ENCODE measurements at places on chromosomes 12 and 14. TPM values are rescaled to one million over a fixed set of nuclear protein-coding genes. Genes with fewer than 3 reads are reported as not detected.

DNA sequence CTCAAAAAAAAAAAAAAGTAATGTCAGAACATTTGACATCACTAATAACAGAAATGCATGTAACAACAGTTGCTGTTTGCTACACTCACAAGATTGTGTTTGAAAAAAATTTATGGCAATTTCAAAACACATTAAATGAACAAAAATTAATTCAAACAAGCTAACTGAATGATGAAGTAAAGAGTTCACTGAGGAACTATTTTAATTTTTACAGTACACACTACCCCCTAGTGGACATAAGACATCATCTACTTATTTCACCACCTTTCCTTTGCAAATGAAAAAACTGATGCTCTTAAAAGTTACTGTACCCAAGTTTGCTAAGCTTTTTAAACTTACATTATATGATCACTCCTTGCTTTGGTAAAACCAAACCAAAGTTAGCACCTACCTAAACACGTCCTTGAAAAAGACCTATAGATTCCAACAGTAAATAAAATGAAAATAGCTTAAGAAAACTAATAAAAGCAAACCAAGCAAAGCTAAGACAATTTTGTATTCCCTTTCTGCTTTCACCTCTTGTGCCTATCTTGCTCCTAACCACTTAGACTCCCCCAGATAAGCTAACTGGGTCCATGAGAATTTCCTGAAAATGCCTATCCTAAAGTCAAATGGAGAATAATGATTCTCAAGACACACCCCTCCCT, 22.2 kb downstream of the UBE2N start:
- H3K4me3 ChIP-seq, result no peak overlapping the region
- H3K36me3 ChIP-seq, result no peaks in the 10 kb centered on the region
- DNase-seq, result no peak
- H3K27me3 ChIP-seq, result no peaks in the 10 kb centered on the region
- peaks cover 69% of the 10 kb centered on the region for H3K4me1 ChIP-seq

CRIP2 gene
- polyA plus RNA-seq, result 31.5 TPM

ASPG gene
- polyA plus RNA-seq, result not detected

DNA sequence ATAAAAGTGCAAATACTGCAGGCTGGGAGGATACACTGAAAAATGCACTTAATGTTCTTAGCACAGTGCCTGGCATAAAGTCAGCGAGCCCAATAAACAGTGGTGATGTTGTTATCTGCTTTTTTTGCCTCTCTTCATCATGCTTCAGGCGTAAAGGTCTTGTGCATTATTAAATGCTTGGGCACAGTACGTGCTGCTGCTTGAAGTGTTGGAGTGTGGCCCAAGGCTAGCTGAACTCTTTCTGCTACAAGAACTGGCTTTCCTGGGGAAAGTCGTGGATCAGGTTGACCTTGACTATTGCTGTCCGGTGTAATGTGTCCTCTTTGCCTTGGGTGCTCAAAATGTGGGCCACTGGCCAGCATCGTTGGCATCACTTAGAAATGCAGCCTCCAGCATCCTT, 43.0 kb downstream of the SMOC1 start:
- no peak overlapping the region for H3K27ac ChIP-seq
- H3K27me3 ChIP-seq, result no peaks in the 10 kb centered on the region

DNA sequence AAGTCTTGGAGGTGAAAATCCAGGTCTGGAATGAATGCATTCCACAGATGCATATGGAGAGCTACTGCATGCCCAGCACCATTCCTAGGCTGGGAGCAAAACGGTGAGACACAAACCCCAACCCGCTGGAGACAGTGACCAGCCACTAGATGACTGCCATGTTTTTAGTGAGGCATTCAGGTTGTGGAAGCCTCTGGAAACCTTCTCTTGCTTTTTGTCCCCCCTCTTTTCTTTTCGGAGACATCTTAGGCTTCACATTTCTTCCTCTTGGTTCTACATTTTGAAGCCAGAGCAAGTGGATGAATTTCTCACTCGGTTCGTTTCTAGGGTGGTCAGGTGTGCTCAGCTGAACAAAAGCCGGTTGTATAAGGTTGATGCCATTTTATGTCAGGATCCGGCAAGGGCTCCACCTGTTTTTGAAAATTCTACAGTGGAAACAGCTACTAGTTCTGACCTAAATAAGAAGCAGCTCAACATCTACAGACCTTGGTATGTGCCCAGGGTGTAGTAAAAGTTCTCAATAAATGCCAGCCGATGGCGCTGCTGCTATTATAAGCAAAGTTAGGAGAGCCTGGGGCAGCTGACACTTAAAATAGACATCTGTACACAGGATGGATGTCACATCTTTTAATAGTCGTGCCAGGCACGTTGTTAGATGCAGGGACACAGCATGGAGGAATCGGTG, 1.8 kb upstream of the ZNF839 start:
- peak overlapping the region; percentile 36 for H3K27ac ChIP-seq
- peaks cover 39% of the 10 kb centered on the region for H3K4me1 ChIP-seq
- no peaks in the 10 kb centered on the region for H3K27me3 ChIP-seq
- H3K36me3 ChIP-seq, result no peaks in the 10 kb centered on the region
- no peak for DNase-seq

DNA sequence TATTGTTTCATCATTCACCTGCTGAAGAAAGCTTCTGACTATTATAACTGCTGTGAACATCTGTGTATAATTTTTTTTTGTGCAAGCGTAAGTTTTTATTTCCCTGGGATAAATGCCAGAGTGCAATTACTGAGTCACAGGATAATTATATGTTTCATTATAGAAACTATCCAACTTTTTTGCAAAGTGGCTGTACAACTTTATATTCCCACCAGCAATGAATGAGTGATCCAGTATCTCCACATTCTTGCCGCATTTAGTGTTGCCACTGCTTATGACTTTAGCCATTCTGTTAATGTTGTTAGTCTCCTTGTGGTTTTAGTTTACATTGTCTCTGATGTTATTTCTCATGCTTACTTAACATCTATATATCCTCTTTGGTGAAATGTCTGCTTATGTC, 88.1 kb upstream of the CCDC175 start:
- H3K4me1 ChIP-seq, result no peaks in the 10 kb centered on the region
- no peaks in the 10 kb centered on the region for H3K27me3 ChIP-seq
- no peak overlapping the region for H3K4me3 ChIP-seq
- H3K36me3 ChIP-seq, result no peaks in the 10 kb centered on the region
- DNase-seq, result no peak

- peaks cover 97% of the 10 kb centered on the region for H3K4me1 ChIP-seq
- H3K27ac ChIP-seq, result peak overlapping the region; percentile 41
- peak overlapping the region; percentile 56 for H3K4me3 ChIP-seq
- H3K36me3 ChIP-seq, result peaks cover 15% of the 10 kb centered on the region
- H3K27me3 ChIP-seq, result no peaks in the 10 kb centered on the region
- no peak for DNase-seq
Measured at GRCh38 chr14:99234355-99234754, 37.6 kb downstream of the BCL11B start.

MEG3 gene
- polyA plus RNA-seq, result not detected

SPIC gene
- not detected for polyA plus RNA-seq

NGB gene
- not detected for polyA plus RNA-seq

DNA sequence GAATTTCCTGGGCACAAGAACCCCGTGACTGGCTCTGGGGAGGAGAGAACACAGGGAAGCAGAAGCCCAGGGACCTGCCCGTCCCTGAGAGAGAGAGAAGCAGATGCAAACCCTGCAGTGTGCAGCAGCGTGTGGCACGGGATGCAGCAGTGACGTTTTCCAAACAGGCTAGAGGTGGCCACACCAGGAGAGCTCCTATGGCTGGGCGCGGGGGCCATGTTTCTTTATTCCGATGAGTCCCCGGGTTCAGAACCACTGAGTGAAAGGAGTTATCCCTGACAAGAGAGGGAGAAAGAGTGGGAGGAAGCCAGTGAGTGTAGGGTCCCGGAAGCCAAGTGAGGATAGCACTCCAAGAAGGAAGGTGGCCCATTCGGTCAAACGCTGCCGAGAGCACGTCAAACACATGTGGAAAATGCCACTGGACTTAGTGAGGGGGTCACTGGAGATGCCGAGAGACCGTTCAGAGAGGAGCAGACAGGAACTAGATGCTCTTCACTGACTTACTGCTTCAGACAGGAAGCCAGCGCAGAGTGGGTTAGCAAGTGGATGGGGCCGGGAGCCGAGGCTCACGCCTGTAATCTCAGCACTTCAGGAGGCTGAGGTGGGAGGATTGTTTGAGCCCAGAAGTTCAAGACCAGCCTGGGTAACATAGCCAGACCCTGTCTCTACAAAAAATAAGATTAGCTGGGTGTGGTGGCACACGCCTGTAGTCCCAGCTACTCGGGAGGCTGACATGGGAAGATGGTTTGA, 123.0 kb downstream of the BCL11B start:
- no peaks in the 10 kb centered on the region for H3K36me3 ChIP-seq
- no peak overlapping the region for H3K4me3 ChIP-seq
- no peaks in the 10 kb centered on the region for H3K4me1 ChIP-seq
- no peak for DNase-seq

MANSC1 gene
- 0.49 TPM for polyA plus RNA-seq

GRCh38 chr14:60922050-60922449, 58.8 kb downstream of the TRMT5 start:
- DNase-seq, result no peak
- H3K36me3 ChIP-seq, result no peaks in the 10 kb centered on the region
- H3K27me3 ChIP-seq, result no peaks in the 10 kb centered on the region
- no peaks in the 10 kb centered on the region for H3K4me1 ChIP-seq

- H3K27ac ChIP-seq, result peak overlapping the region; percentile 93
- H3K36me3 ChIP-seq, result no peaks in the 10 kb centered on the region
- H3K4me1 ChIP-seq, result peaks cover 36% of the 10 kb centered on the region
- no peak for DNase-seq
- H3K27me3 ChIP-seq, result no peaks in the 10 kb centered on the region
Measured at GRCh38 chr12:121582583-121583333, 1.9 kb upstream of the KDM2B start.

- peaks cover 17% of the 10 kb centered on the region for H3K4me1 ChIP-seq
- H3K27me3 ChIP-seq, result no peaks in the 10 kb centered on the region
- H3K36me3 ChIP-seq, result no peaks in the 10 kb centered on the region
- peak within 1 kb of the TSS; percentile 56 for H3K27ac ChIP-seq
Measured at GRCh38 chr12:122834921-122835749, at the start of gene HIP1R. Gene HIP1R, plus strand, starts transcription at chr12:122835457. Its CDS starts 94 bp downstream, at chr12:122835551.

DNA sequence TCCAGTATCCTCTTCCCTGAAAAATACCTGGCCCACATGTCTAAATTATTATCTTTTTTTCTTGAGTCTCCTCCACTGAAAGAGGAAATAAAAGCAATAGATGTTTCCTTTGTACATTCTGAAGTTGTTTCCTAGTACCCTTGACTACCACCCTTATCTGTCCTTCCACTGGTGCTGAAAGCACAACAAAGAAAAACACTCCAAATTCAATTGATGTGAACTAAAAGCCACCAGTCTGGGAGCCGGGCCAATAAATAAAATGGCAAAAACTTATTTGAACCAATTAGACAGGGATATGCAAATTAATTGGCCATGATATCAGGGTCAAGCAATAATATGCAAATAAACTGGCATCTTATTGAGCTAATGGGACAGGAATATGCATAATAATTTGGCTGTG, 330.5 kb downstream of the PAWR start:
- H3K27ac ChIP-seq, result no peak overlapping the region
- no peak for DNase-seq
- H3K36me3 ChIP-seq, result no peaks in the 10 kb centered on the region
- no peak overlapping the region for H3K4me3 ChIP-seq
- no peaks in the 10 kb centered on the region for H3K27me3 ChIP-seq
- no peaks in the 10 kb centered on the region for H3K4me1 ChIP-seq

C12orf50 gene
- polyA plus RNA-seq, result not detected

GRCh38 chr14:34093883-34094282, 143.0 kb upstream of the EGLN3 start:
- no peaks in the 10 kb centered on the region for H3K36me3 ChIP-seq
- no peaks in the 10 kb centered on the region for H3K4me1 ChIP-seq
- H3K27me3 ChIP-seq, result no peaks in the 10 kb centered on the region
- no peak overlapping the region for H3K27ac ChIP-seq

- H3K27ac ChIP-seq, result no peak overlapping the region
- H3K4me1 ChIP-seq, result no peaks in the 10 kb centered on the region
- DNase-seq, result no peak
- no peak overlapping the region for H3K4me3 ChIP-seq
- no peaks in the 10 kb centered on the region for H3K36me3 ChIP-seq
- H3K27me3 ChIP-seq, result no peaks in the 10 kb centered on the region
Measured at GRCh38 chr12:79302162-79302814, 388.5 kb downstream of the PAWR start.

- H3K27ac ChIP-seq, result no peak overlapping the region
- peaks cover 4% of the 10 kb centered on the region for H3K27me3 ChIP-seq
- H3K4me3 ChIP-seq, result no peak overlapping the region
- no peak for DNase-seq
Measured at GRCh38 chr12:57607958-57608663, 3.1 kb upstream of the ARHGEF25 start.

- no peak overlapping the region for H3K27ac ChIP-seq
- no peaks in the 10 kb centered on the region for H3K27me3 ChIP-seq
- no peak for DNase-seq
- H3K4me1 ChIP-seq, result no peaks in the 10 kb centered on the region
- no peak overlapping the region for H3K4me3 ChIP-seq
Measured at GRCh38 chr12:107992870-107993451, 136.1 kb upstream of the WSCD2 start.

- no peaks in the 10 kb centered on the region for H3K27me3 ChIP-seq
- H3K4me1 ChIP-seq, result peaks cover 50% of the 10 kb centered on the region
- H3K4me3 ChIP-seq, result no peak overlapping the region
- no peak overlapping the region for H3K27ac ChIP-seq
- DNase-seq, result peak; percentile 58
- H3K36me3 ChIP-seq, result no peaks in the 10 kb centered on the region
Measured at GRCh38 chr14:71324767-71325272, 417.6 kb downstream of the PCNX1 start.

DNA sequence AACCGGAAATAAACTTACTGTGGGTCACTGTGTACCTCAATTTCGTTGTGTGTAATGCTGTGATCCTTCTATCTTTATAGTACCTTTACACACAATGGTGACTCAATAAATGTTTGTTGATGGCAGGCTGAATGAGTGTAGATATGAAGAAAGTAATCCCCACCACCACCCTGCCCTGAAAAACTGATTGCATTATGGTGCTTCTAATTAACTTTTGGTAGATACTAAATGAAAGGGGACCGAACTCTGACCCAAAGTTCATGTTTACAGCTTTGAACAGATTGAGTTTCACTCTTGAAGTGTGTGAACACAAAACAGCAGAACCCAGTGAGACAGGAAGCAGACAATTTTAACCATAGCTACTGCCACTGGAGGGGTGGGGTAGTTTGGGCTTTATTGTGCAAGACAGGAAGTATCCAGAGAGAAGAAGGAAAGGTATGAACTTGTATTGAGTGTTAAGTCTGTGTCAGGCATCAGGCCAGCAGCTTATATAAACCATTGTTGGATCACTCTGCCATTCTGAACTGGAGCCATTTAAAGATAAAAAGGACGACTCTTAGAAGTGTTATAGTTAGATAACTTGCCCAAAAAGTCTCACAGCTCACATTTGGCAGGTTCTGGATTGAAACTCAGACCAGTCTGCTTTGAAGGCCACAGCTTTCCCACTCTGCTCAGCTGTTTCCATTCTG, 197.0 kb upstream of the AMIGO2 start:
- H3K4me1 ChIP-seq, result peaks cover 61% of the 10 kb centered on the region
- DNase-seq, result peak; percentile 81
- H3K27me3 ChIP-seq, result no peaks in the 10 kb centered on the region
- no peaks in the 10 kb centered on the region for H3K36me3 ChIP-seq

DNA sequence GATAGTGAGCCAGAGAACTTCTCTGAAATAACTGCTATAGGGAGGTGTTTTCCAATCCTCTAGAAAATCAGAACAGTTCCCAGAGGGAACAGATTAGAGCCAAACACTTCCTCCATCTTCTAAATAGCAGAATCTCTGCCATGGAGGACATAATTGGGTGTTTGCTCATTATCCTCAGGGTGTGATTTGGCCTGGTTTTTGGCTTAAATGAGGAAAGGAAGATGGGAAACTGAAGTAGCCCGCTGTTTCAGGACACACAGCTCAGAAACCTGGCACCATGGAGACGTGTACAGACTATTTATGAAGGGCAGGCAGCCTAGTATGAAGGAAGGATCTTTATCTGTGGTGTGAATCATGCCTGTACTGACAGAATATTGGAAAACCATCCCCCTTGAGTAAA, 231.7 kb upstream of the PRKD1 start:
- no peak for DNase-seq
- H3K4me1 ChIP-seq, result no peaks in the 10 kb centered on the region
- H3K4me3 ChIP-seq, result no peak overlapping the region
- no peaks in the 10 kb centered on the region for H3K36me3 ChIP-seq

All from CD8-positive, alpha-beta memory T cell (primary cell).